ENCODE measurements at places on chromosomes 6 and 20. TPM values are rescaled to one million over a fixed set of nuclear protein-coding genes. Genes with fewer than 3 reads are reported as not detected.

SAMD10 gene
- total RNA-seq: 4.2 TPM

GRCh38 chr6:1703923-1704322, 94.2 kb downstream of the FOXC1 start:
- no peak for DNase-seq

SMIM8 gene
- total RNA-seq: 8.0 TPM

- DNase-seq: no peak
These were observed 8.1 kb downstream of the CAPN11 start for GRCh38 chr6:44166591-44167184.

DNA sequence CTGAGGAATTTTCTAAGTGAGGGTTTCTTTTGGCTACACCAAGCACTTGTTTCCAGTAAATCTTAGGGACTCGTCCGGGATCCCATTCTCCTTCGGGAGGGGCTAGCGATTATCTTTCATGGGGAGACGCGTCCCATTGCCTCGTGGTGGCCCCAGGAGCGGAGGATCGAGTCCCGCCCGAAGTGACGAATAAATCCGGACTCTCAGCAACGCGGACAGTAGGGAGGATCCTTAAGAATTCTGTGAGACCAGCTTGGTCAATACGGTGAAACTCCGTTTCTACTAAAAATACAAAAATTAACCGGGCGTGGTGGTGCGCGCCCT, 69.1 kb upstream of the PRSS16 start:
- DNase-seq: no peak

- DNase-seq: no peak
These were observed 65.8 kb downstream of the HMGN3 start for GRCh38 chr6:79168695-79168980.

DNA sequence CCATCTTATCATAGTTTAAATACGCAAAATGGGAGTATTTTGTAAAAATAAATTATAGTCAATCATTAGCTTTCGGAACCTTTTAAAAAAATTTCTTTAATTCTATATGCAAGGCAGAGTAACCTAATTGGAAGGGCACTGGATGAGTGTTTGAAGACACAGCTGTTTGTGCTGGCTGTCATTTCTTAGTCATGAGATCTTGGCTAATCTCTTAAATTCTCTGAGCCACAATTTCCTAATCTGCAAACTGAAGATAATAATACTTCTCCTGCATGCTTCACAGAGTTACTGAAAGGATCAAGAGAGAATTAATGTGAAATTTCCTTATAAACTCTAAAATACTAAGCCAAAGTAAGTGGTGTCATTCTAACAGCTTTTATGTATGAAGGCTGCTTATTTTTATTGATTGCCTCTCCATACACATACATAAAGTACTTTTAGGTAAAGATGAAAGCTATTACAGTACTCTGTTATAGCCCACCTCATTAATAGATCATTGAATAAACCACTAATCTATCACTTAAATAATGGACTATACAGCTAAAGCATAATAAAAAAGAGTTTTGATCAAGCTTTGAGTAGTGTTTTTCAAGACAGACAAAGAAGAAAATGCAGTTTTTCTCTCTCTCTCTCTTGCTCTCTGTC, 383.7 kb upstream of the IRAK1BP1 start:
- no peak for DNase-seq

DNA sequence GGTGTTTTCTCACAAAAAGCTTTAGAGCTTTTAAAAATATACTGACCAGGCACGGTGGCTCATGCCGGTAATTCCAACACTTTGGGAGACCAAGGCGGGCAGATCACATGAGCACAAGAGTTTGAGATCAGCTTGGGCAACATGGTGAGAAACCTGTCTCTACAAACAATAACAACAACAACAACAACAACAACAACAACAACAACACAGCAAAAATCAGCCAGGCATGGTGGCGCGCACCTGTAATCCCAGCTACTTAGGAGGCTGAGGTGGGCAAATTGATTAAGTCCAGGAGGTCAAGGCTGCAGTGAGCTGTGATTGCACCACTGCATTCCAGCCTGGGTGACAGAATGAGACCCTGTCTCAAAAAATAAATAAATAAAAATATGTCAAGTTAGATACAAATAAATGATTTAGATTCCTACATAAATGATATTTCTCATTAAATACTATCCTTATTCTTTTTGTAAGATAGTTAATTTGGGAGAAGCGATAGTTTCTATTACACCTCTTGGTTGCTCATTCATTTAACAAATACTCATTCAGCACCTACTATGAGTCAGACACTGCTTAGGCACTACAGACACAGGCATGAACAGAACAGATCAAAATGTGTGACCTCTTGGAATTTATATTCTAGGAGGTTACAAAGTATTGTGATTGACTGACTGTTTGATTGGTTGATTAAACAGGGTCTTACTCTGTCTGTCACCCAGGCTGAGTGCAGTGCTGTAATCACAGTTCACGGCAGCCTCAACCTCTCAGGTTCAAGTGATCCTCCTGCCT, 83.5 kb upstream of the BEND3 start:
- no peak for DNase-seq

DNA sequence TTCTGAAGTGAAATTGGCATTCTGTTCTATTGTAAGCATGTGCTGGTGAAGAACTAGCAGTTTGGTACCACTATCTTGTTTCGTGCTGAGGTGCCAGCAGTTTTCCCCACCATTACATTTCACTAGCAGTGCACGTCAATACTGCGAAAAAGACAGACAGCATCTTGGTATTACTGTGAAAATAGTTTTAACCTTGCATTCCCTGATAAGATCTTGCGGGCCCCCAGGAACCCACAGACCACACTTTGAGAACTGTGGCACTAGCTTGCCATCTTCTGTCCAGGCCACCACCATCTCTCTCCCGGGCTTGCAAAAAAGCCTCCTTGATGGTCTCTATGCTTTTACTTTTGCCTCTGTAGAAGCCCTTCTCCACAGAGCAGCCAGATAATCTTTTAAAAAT, 185.7 kb downstream of the BACH2 start:
- no peak for DNase-seq

DNA sequence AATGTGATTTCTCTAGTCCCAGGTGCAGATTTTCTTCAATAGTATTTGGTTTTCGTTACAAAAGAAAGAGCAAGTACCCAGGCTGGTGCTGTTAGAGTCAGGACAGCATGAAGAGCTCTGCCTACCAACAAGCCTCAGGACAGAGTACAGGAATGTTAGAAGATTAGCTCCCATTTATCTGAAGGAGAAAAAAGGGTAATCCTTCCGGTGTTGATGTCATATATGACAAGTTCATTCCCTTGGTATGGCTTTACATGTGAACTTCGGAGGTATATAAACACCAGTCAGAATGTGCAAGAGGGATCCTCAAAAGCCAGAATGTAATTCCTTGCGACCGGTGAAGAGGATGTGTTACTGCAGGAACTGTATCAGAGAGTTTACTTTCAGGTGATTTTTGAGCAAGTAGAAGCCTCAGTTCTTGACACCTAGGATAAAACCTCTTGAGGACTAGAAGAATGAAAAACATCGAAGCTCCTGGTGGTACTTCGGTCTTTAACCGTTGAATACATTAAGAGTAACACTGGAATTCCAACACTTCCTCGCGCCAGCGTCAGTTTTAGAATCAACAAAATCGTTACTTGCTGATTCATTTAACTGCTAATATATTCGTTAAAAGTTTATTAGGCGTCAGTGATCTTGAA, 194.2 kb upstream of the ZNF184 start:
- DNase-seq: no peak

DNA sequence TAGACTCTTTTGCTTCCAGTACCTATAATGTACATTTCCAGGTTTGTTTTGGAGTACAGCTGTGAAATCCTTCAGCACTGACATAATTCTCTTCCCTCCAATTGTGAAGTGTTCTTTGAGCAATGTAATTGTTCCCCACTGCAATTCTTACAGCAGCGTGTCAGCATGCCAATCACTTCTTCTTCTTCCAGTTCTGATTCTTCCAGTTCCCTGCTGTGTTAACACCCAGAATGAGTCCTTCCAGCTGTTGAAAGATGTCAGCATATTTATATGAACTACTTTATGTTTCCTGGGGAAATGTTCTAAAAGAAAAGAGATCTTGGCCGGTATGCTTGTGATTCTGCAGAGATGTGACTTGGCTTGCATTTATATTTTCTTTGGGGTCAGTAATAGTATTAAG, 213.9 kb downstream of the UNC5CL start:
- DNase-seq: no peak

- DNase-seq: no peak
These were observed 35.4 kb downstream of the CYP21A2 start for GRCh38 chr6:32073613-32074012.

GRCh38 chr20:30168025-30168799, 1089.3 kb upstream of the DEFB115 start:
- no peak for DNase-seq

DNA sequence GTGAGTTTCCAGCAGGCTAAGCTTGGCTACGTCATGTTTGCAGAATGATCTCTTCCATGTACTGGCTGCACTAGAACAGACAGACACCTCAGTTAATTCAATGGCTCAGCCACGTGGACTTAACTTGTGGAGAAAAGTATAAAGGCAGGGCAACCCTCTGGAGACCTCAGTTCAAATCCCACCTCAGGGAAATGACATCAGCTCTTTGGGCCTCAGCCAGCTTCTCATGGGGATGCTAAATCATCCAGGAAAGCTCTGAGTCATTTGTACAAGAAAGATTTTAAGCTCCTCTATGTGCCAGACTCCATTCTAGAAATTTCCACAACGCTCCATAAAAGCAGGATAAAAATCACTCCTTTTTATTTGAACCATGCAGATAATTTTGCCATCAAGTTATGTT, 128.5 kb upstream of the SALL4 start:
- DNase-seq: peak; percentile 6

DNA sequence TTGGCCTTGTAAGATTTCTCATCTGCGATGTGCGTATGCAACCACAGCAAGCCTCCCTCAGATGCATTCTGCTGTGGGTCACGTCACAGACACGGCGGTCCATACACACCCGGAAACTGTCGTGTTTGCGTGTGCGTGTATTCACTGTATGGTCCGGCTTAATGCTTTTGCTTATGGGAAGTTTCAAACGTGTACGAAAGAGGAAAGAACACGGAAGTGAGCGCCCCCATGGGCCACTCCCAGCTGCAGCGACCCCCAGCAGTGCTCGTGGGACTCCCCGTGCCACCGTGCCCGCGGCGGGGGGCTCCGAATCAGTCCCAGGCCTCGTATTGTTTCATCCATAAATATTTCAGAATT, 10.2 kb downstream of the DLL1 start:
- DNase-seq: no peak

CALHM5 gene
- total RNA-seq: 0.05 TPM

DNA sequence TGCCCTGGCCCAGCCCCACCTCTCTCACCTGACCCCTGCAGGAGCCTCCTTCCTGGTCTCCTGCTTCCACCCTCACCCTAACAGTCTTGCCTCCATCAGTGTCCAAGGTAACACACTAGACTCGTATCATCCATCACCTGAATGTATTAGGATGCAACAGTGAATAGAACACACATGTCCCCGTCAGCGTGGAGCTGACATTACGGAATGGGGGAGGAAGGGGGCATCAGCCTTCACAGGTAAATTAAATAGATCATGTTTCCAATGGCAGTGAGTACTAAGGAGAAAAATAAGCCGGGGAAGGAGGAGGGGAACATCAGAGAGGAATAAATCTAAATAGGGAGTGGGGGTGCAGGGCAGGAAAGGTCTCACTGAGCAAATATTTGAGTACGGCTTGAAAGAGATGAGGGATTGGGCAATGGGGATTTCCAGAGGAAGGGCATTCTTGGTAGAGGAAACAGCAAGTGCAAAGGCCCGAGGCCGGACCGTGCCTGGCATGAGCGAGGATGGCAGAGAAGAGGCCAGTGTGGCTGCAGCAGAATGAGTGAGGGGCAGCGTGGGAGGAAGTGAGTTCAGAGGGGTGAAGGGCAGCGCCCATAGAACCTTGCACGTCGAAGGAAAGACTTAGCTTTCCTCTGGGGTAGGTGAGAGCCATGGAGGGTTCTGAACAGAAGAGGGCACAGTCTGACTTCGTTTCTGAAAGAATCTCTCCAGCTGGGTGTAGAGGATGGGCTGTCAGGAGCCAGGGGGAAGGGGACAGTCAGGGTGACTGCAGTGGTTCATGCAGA, 110.1 kb upstream of the PTPN1 start:
- no peak for DNase-seq

BFSP1 gene
- 8.8 TPM for total RNA-seq

DNA sequence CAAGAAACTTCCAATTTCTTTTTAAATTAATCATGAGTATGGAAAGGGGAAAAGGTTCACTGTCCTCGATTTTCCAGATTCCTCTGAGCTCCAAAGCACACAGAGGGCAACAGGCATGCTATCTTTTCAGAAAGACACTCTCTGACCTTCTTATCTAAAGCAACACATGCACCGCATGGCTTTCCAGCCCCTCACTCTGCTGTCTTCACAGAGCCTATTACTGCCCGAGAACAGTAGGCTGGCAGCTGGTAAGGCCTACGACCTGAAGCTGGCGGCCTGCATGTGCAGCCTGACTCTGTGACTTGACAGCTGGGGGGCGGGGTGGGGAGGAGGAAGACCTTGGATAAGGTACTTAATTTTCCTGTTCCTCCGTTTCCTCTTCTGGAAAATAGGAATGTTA, 86.3 kb downstream of the ELOVL4 start:
- DNase-seq: no peak

GNL1 gene
- 113 TPM for total RNA-seq

GRCh38 chr6:90610751-90611542, 24.1 kb upstream of the MAP3K7 start:
- no peak for DNase-seq

DNA sequence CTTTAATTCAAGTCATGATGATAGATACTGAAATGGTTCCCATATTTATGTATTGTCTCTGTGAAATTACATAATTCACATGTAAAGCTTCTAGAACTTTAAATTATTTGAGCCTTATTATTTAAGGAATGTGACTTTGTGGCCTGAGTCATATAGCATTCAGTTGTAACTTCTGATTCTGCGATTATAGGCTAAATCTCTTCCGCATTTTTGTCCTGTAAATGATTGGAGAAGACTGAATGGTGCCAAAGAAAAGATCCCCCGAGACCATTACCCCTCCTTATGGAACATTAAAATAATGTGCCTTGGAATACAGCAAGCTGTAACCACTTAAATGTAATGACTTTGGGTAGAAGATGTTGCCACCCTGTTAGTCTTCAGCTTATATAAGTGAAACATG, 63.3 kb upstream of the MAP7 start:
- DNase-seq: no peak

DNA sequence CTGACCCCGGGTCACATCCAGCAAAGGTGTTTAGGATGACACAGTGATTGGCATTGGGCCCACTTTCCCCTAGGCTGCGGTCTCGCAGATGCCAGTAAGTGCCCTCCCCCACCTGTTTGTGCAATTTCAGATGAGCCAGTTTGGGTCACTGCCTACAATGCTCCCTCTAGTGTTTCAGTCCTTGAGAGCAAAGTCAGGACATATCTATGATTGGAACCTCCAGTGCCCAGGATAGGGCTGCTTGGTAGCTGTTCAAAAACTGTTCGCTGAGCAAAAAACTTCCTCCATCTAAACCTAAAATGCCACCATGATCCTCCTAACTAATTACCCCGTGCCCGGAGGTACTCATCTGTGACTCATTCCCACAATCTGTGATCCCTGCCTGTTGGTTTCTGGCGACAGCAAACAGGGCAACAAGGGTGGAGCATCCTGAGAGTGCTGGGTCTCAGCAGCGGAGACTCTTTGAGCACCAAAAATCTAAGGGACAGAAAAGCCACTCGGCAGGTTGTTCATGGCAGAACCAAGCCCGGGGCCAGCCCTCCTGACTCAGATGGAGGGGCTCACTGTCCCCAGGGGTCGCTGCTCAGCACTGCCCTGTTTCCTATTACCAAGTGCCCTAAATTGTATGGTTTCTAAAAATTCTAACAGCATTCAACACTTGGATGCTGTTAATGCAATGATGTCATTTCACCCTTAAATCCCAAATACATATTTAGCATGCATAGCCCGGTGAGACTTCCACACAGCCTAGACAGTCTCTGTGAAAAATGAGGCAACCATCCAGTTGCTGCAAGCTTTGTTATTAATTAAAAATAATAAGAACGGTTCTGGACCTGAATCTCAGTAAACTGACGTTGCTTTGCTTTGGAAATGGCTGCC, 5.0 kb downstream of the VSX1 start:
- peak; percentile 73 for DNase-seq
